ENCODE measurements at places on chromosomes 1 and 21.

DNA sequence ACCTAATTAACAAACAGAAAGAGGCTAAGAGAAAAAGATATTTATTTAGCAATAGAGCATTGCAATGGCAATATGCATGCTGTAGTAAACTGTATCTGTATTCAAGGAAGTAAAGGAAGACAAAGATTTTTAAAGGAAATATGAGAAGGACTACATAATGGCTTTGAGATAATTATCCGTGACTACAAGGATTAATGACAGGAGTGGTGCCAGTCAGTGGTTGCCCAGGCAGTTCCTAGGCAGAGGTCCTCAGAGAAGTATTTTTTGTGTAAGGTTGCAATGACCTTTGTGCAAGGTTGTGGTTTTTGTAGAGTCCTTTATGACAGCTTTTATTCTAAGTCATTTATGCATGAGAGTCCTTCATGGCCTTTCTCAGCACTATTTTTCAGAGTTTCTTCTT lies 711.1 kb upstream of the CHRM3 start:
- no peak for DNase-seq

GRCh38 chr1:192797891-192798290 lies 10.9 kb upstream of the RGS2 start:
- DNase-seq: no peak

GRCh38 chr21:41660748-41661147 lies 106.1 kb downstream of the RIPK4 start:
- DNase-seq: no peak

DNA sequence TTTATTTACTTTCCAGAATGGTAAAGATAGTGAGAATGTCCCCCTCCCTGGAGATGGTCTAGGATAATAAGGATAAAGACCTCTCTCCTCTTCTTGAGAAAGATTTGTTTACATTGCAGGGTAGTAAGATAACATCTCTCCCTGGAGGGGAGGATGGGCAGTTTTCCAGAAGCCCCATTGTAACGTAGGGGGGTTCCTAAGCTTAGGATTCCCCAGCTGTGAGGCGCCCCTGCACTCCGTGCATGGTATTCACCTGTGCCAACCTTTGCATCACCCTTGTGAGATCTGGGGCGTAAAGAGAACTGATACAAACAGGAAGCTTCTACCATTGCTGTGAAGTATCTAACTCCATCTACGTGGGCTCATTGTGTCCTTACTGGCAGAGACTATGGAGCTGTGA lies 148.7 kb upstream of the DNAH14 start:
- DNase-seq: no peak

DNA sequence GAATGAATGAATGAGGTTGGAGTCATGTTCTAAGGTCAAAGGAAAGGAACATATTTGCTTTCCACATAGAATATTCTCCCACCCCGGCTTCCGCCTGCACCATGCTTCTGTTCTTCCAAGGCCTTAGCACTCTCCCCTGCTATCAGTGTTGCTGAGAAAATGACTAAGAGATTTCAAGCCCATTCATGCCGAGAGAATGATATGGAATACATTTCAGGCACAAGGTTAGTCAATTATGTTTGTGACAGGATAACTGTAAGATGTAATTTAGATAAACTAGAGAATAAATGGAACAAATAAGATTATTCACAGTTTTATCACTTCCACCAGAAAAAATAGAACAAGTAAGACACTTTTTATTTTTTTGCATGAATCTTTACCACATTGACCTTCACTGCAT lies 122.6 kb downstream of the PLD5 start:
- no peak for DNase-seq

All from astrocyte of the spinal cord (primary cell).